ENCODE measurements at places on chromosomes 11 and 22.

DNA sequence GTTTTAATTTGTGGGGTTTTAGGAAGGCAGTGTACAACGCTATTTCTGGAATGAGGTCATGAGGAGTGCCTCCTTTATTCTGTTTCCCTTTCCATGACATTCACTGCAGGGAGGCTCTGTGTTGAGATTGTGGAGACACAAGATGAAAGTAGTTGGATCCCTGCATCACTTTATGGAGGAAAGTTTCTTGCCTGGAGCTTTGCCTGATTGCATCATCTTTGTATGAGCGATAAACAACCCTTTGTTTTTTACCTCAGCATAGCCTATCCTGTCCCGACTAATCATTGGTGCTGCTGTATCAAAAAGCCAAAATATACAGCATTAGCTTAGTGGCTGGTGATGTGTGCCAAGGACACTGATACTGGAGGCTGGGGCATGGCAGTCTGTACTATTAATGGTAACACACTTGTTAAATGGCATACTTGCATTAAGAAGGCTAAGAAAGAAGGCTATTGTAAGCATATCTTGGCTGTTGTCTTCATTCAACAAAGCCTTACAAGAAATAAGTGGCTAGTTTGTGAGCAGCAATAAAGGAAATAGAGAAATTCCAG is 31.2 kb upstream of the SLC5A4 start:
- DNase-seq = no peak

DNA sequence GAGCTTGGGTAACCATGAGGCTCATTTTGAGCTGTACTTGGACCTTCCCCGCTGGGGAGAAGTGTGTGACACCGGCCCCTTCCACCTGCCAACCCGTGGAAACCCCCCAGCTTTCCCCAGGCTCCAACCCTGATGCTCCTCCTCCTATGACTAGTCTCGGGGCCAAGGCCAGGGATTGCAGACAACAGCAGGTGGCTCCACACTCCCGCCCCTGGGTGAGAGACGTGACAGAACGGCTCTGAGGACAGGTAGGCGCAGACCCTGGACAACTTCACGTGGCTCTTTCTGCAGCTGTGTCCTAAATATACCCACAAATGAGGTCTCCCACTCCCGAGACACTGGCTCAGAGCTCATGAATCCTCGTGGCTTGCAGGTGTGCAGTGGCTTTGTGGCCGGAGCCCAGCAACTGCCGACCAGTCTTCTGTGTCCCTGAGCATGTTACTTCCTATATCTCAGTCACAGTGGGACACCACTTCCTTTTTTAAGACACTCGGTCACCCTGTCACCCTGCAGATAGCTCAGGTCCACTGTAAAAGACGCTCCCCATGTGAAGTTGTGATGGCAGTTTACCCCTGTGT is 55.2 kb downstream of the NECTIN1 start:
- no peak for DNase-seq

GRCh38 chr11:20247591-20248007 is 87.3 kb upstream of the DBX1 start:
- no peak for DNase-seq

GRCh38 chr11:126212089-126212660 is 593 bp downstream of the FAM118B start:
- DNase-seq = no peak

DNA sequence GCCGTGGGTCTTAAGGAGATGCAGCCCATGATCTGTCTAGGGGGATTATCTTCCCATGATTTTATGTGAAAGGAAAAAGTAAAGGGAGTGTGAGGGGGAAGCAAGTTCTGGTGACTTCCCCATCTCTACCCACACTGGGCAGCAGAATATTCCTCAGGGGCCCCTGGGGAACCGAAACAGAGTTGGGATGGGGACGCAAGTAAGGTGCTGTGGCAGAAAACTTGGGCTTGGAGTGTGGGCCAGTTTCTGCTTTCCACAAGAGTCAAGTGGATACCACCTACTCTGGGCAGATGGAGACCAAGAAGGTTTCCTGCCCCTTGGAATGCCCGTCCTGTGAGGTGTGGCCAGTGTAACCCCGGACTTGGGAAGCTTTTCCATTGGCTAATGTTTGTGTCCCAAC is 64.4 kb downstream of the SGSM3 start:
- DNase-seq = no peak

DNA sequence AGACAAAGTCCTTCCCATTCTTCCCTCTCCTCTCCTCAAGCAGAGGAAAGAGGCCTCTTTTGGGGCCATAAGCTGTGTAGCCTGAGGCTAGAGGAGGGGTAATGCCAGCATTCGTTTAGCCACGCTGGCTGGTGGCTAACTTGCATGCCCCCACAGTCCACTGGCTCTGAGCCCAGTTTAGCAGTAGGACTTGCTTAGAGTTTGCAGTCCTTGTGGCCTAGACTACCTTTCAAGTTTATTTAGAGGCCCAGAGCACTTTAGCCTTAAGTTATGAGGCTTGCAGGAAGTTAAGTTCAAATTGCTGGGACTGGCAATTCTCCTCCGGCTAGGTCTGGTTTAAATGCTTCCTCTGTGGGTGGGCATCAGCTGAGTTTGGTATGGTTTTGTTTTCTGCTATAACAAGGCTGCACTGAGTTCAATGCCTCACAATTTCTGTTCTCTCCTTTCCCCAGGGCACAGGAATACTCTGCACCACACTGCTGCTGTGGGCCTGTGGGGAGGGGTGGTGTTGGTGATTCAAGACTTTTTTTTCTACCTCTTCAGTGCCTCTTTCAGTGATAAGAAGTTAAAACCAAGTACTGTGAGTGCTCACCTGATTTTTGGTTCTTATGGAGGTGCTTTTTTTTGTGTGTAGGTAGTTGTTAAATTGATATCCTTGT is 281.0 kb upstream of the C11orf87 start:
- no peak for DNase-seq

GRCh38 chr11:32396991-32397390 is 38.3 kb downstream of the WT1 start:
- no peak for DNase-seq

GRCh38 chr22:36981247-36981775 is 37.9 kb downstream of the TST start:
- no peak for DNase-seq

- no peak for DNase-seq
These were observed 54.3 kb downstream of the RTL6 start for GRCh38 chr22:44443641-44444235.

DNA sequence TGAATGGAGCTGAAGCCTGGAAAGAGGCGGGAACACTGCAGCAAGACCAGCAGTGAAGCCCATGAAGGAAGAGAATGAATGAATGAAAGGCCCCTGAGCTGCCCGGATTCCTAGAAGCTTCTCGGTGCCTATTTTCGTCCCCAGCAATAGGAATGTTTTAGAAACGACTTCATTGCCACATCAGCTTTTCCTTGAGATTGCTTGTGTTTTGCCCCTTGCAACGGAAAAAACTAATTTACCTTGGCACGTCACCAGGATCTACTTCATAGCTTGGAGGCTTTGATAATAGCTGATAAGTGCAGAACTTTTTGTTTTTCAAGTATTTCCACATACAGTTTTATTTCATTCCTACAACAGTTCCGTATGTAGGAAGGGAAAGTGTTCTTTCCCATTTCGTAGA is 248.9 kb upstream of the NARS2 start:
- no peak for DNase-seq

DNA sequence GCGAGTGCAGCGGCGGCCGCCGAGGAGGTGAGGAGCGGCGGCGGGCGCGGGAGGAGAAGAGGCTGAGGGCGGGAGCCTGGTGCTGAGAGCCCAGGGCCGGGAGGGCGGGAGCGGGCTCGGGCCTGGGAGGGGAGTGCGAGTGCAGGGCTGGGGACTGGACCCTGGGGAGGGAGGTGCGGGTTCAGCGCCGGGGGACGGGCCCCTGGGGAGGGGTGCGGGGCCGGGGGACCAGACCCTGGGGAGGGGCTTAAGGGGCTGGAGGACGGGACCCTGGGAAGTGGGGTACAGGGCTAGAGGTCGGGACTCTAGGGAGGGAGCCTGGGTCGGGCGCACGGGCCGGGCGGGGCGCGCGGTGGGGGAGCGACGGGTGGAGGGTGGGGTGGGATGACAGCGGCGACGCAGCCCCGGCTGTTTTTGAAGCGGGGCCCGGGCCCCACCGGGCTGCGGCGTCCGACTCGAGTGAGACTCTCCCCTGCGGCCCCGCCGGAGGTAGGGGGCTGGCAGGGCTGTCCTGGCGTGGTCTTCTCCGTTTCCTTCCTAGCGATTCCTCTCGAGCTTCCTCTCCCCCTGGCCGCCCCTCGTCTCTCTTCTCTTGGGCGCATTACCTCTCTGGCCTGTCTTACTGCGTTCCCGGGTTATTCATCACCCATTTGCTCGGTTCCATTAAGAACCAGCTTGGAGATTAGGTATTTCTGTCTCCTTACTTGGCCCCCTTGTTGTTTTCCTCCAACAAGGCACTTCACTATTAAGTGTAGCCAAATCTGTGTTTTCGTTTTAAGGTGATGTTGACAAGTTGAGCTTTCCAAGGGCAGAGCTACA is 754 bp downstream of the NUP50 start:
- DNase-seq = peak; percentile 8

- no peak for DNase-seq
These were observed 4.0 kb downstream of the ANKRD13D start for GRCh38 chr11:67293090-67293489.

DNA sequence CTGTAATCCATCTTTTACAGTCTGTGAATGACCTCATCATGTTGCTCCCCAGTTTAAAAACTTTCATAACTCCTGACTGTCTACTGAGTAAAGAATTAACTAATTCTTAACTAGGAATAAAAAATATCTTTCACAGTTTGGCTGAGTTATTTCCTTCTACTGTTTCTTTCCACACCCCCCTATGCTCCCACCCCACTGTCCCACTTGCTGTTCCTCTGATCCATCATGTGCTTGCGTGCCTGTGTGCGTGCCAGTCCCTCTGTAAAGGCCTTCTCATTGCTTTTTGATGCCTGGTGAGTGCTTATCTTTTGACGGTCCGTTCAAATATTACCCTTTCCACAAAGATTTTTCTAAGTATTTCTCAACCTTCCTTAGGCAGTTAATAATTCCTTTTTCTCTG is 55.6 kb downstream of the ATG16L2 start:
- no peak for DNase-seq

DNA sequence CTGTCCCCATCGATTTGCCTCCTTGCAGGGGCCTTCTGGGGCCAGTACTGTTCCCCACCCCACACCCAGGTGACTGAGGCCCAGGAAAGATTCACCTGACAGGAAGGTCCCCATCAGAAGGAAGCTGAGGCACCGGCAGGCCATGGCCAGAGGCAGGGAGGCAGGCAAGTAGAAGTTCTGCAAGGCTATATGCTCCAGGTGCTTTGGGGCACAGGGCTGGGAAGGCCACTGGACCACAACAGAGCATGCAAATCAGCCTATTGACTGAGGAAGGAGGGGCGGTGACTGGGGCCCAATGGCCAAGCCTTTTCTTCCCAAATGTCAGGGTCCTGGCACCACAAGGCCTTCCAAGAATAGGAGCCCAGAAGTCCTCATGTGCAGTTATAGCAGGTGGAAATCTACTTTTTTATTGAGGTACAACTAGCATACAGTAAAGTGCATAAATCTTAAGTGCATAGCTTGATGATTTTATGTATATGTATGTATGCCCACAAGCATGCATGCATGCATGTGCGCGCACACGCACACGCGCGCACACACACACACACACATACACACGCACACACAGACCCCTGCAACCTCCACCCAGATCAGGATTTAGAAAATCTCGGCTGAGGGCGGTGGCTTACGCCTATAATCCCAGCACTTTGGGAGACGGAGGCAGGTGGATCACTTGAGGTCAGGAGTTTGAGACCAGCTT is at the start of gene VPREB3:
Gene VPREB3 (minus strand): TSS at position 206 of the 700 bp plus-strand sequence. CDS start 62 bp downstream, at position 144.
- DNase-seq = no peak

DNA sequence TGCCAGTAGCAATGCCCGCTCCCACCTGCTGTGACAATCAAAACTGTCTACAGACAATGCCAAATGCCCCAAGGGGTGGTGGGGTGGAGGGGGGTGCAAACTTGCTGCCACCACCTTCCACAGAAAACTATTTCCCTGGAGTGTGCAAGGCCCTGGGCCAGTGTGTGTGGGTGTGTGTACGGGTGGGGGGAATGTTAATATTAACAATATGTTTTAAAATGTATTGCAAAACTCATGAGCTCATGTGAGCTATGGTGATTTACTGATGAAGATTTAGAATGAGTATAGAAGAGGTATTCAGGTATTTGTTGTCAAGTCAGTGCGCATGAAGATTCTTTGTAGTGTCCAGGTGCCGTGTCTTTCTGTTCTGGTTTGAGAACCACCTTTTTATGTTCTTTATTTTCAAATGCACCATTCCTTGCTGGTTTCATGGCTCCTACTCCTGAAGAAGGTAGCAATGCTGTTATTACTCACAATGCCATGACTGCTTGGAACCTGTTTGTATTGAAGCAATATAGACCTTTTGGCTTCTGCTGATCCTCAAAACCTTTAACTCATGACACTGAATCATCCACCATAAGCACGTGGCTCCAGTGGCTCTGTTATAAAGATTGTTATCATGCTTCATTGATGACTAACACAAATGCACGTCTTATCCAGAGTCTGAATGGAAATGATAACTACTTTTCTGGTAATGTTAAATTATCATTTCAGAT is 29.9 kb upstream of the AQP11 start:
- DNase-seq = no peak

GRCh38 chr22:20246368-20247009 is 21.6 kb downstream of the RTN4R start:
- no peak for DNase-seq

GRCh38 chr11:72635309-72635915 is 38.8 kb downstream of the PDE2A start:
- DNase-seq = no peak

GRCh38 chr11:33658195-33658900 is 42.3 kb downstream of the C11orf91 start:
- DNase-seq = no peak

GRCh38 chr22:39491696-39492095 is 10.4 kb upstream of the MIEF1 start:
- no peak for DNase-seq

DNA sequence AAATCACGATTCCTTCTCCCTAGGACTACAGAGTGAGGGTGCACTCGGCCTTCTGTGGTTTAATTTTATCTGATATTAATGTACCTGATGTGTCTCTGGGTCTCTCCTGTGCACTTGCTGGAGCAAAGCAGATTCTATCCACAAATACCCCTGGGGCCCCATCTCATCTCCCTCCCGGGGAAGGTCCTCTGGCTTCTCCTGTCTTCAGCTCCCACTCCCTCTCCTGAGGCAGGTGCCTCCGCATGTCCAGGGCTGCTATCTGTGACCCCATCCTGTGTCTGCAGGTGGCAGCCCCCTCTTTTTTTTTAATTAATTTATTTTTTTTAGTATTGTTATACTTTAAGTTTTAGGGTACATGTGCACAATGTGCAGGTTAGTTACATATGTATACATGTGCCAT is 558.7 kb downstream of the BRD1 start:
- DNase-seq = no peak

GRCh38 chr22:38455076-38455529 is at the start of gene KCNJ4:
KCNJ4 (minus strand) TSS chr22:38455199; CDS start chr22:38428132, 27,067 bp downstream.
- no peak for DNase-seq

- DNase-seq = no peak
These were observed 7.2 kb downstream of the SLC22A12 start for GRCh38 chr11:64598106-64598796.

GRCh38 chr11:30983143-30983542 is 386.4 kb downstream of the DCDC1 start:
- no peak for DNase-seq

- no peak for DNase-seq
These were observed 35.9 kb upstream of the LYVE1 start for GRCh38 chr11:10604340-10604748.
